Stimulated activated CD4-positive, alpha-beta T cell treated with anti-CD3 and anti-CD28 coated beads, Interleukin-12 subunit alpha, Interleukin-12 subunit beta, amount 100 ng/mL, for 24 hours (primary cell): ENCODE measurements at places on chromosomes 2 and 18.

DNA sequence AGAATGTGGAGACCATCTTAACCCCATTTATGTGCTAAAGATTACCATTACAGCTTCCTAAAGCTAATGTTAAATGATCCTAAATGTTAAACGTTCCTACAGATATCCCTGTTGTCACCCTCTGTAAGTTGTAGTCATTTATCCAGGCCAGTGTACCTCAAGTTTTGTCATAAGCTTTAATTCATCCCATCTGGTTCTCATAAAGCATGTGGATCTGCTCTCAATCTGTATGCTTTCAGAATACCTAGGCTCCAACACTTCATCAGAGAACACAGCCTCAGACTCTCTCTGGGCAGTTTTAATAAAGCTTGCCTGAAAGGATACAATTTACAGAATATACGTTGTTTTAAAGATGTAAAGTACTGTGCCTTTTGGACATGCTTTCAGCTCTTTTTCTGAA is 4.2 kb upstream of the CCDC178 start:
- DNase-seq: no peak

DNA sequence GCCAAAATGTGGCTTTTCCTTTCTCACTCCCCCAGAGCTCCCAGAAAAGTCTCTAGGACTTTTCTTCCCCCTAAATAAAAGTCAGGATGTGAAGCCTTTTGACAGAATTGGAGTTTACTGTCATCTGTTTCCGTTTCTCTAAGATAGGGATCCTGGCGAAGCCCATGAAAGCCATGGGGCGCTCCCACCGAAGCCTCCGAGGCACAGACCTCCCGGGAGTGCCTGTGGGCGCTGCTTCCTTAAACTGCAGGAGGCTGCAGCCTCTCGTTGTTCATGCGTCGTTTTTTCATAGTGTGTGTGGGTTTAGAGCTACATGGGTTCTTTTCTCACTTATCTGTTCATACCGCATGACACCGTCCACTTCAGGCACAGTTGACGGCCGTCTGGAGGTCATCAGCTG is 56.8 kb downstream of the ASAP2 start:
- DNase-seq: no peak

GRCh38 chr2:177291701-177292100 is 27.2 kb upstream of the NFE2L2 start:
- no peak for DNase-seq

- DNase-seq: no peak
Observed at GRCh38 chr2:15964936-15965563, 24.7 kb downstream of the MYCN start.

GRCh38 chr2:239745386-239746227 is 279.5 kb downstream of the NDUFA10 start:
- no peak for DNase-seq

DNA sequence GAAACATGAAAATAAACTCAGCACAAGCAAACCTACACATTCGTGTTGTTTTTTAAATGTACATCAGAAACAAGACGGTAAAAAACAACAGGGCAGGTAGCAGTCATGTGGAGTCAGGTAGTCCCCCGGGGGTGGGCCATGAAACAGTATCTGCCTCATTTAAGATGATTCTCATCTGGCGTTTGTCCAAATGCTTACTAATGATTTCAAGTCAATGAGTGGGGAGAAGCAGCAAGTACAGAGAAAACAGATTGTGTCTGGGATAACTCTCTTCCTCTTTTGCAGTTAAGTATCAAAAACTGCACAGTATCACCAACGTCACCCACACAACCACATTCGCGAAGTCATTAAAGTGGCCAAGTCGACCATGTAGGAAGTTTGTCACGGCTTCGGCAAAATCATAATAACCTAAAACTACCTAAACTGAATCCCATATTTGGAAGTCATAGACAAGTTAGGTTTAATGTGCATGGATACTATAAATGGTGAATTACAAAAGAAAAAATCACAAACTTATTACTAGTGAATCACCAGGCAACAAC is 1.3 kb downstream of the LAPTM4A start:
- DNase-seq: no peak

GRCh38 chr18:11379660-11380059 is 229.7 kb upstream of the SLC35G4 start:
- DNase-seq: no peak

GRCh38 chr18:38545071-38545470 is 979.5 kb upstream of the CELF4 start:
- DNase-seq: no peak

DNA sequence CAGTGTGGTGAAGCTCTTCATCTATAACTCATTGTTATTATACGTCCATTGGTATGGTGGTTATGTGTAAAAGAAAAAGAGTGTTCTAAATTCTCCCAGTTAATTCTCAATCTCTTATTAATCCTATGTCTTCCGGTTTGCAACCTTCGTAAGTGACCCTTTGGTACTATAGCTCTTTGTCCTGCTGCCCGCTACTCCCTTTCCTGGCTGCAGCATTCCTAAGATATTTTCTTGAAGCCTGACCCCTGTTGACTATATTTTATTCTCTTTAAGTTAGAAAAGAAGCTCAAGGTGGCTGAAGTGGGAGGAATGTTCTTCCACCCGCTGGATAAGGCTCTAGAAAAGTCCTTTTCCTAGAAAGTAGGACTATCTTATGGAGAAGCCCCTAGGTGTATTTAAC is 684.8 kb downstream of the SOCS6 start:
- no peak for DNase-seq
